ENCODE measurements at places on chromosomes 3 and 15.

DNA sequence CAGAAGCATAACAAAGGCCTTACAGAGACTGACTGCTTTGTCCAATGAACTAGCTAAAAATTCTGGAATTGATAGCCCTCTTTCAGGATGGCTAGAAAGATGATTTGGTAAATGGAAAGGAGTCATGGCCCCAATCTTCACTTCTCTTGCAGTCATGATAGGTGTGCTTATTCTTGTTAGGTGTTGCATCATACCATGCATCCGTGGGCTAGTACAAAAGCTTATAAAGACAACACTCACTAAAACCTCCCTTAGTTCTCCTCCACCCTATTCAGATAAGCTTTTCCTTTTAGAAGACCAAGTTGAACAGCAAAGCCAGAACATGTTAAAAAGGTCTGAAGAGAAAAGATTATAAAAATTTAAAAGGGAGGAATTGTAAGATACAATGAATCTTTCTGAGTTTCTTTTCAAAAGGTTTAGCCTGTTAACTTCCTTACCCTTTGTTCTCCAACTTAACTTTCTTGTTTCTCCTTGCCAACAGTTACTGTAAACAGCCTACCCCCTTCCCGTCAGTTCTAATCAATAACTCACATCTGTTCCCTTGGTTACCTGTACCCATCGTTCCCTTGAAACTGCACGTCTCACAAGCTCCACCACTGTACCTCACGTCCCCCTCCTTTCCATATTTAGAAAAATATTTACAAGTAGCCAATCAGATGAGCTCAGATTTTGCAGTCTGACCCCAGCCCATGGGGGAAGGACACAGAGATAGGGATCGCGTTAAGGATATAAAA lies 105.8 kb downstream of the ZBBX start:
- DNase-seq, result no peak

- DNase-seq, result no peak
These were observed 160.8 kb downstream of the SATB1 start for GRCh38 chr3:18264361-18264760.

- DNase-seq, result no peak
These were observed 2.1 kb downstream of the ZFAND6 start for GRCh38 chr15:80061582-80061981.

GRCh38 chr3:191637611-191638010 lies 176.6 kb downstream of the PYDC2 start:
- DNase-seq, result no peak

DNA sequence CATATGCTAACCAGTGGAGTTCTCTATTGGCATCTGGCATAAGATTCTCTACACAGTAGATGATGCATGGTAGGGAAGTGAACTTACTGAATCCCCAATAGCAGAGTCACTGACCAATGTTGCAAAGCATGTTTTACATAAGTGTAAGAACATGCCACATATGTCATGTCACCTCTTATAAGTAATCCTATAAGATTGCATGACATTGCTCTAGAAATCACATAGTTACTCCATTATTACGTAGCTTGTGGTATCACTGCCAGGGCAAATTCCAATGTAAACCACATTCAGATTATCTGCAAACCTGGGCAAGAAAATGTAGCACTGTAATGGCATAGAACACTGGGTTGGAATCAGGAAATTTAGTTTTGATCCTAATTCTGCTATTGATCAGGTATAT lies 198.2 kb upstream of the UMPS start:
- DNase-seq, result no peak

- no peak for DNase-seq
These were observed 1187.1 kb downstream of the ROBO1 start for GRCh38 chr3:78580681-78581080.

Measured in eye (tissue), 1 donor.